ENCODE measurements at places on chromosomes 16 and 17.

DNA sequence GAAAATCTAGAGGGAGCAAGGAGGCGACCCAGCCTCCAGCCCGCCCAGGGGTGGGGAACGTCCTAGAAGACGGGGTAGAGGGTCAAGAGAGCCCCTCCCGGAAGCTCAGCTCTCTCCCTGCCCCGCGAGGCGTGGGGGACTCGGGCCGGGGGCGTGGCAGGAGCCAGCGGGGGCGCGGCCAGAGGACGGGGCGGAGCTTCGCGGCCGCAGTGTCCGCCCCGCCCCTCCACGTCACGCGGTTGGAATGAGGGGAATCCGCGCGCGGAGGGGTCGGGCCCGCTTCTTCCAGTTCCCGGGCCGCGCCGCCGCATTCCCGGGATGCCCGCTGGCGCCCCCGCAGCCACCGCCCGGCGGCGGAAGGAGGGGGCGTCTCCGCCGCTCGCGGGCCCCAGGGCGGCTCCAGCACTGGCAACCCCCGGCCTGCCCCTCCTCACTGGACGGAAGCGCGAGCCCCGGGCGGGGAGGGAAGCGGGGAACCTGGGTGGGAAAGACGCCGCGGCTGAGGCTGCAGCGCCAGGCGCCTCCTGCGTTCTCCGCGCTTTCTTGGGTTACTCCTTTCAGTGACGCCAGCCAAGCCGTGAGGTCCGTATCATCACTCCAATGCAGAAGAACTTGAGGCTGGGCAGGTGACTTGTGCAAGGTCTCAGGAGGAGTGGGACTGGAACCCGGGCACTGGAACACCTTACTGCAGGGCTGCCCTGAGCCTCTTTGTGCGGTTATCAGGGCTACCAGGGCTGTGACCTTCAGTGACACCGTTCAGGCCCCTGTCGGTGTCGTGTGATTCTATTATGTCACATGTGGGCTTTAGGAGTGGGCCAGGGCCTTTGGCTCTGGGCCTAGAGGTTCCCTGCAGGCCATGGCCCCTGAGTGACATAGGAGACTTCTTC is 4.3 kb downstream of the MYO1C start:
- DNase-seq = peak; percentile 87

DNA sequence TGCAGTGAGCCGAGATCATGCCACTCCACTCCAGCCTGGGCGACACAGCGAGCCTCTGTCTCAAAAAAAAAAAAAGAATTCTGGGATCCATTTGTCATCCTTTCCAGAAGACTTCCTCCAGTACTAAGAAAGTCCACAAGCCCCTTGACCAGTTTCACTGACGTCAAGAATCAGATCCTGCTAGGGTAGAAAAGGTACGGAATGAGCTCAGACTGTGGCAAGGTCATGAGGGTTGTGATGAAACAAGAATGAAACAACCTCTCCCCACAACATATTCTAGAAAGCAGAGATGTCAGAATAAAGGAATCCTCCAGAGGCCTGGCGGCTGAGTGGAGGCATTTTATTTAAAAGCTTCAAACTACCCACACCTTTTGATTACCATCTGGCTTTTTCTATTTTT is 29.9 kb downstream of the TRAF4 start:
- DNase-seq = peak; percentile 30

DNA sequence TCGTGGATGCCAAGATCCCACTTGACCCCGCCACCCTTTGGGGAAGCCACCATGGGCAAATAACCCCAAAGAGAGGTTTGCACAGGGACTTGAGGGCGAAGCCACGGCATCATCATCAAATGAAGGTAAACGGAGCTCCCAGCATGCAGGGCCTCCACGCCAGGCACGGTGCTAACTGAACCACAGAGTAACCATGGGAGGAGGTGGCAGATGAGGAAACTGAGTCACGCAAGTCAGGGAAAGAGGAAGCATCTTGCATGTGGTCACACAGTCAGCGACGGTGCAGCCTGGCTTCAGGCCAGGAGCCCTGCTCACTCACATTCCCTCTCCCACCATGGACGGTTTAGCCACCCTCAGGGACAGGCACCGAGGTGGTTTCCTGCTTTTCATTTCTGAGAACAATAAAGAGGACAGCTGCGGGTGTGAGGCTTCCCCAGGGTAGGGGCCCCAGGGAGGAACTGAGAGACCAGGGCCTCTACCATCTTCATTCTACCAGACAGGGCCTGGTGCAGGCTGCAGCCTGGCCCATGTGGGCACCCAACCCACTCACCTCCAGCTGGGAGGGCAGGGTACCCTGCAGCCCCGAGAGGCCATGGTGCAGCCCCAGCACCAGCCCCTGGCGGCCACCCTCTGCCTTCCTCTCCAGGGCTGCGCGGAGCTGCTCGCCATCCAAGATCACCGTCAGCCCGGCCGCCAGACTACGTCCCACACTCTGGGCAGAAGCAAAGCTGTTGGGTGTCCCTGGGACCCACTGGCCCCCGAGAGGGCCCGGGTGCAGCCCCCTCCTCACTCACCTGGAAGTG is 78.3 kb downstream of the RMI2 start:
- no peak for DNase-seq

- no peak for DNase-seq
Observed at GRCh38 chr16:27921134-27921533, 142.4 kb downstream of the GSG1L start.

GRCh38 chr17:66859353-66859752 is 24.4 kb downstream of the CACNG5 start:
- no peak for DNase-seq

DNA sequence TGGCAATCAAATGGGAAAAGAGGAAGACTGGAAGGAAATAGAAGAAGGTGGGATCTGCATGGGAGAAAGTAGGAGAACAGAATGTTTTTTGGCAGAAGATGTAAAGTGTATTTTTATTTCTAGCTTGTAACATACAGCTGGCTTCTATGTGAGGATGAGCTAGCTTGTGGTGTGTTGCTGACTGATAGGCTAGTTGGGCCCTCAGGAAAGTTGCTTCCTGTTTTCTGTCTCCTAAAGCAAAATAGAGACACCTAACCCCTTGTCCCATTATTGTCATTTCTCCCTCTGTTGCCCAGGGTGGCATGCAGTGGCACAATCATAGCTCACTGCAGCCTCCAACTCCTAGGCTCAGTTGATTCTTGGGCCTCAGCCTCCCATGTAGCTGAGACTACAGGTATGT is 15.9 kb downstream of the TNRC6A start:
- no peak for DNase-seq

DNA sequence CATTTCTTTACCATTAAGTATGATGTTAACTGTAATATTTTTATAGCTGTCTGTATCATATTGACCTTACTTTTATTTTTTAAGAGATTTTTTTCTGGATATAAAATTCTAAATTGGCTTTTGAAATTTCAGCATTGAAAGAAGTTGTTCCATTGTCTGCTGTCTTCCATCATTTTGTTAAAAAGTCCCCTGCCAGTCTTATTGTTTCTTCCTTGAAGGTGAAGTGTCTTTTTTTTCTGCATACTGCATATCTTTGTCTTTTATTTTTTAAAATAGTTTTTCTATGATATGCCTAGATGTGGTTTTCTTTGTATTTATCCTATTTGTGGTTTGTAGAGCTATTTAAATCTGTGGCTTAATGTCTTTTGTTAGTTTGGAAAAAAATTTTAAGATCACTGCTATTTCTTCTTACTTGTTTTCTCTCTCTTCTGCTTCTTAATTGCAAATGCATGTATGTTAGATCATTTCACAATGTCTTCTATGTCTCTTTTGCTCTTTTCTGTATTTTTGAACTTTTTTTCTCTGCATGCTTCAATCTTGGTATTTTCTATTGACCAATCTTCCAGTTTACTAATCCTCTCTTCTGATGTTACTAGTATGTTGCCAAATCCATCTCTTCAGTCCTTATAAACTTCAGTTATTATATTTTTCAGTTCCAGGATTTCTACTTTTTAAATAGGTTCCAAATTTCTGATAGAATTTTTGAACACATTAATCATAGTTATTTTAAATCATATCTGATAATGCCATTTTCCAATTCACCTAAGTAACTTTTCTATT is 20.2 kb downstream of the IL21R start:
- peak; percentile 35 for DNase-seq

- no peak for DNase-seq
Observed at GRCh38 chr16:87259431-87259830, 57.8 kb downstream of the C16orf95 start.

GRCh38 chr17:5975661-5976060 is 94.5 kb upstream of the WSCD1 start:
- DNase-seq = no peak

- no peak for DNase-seq
Observed at GRCh38 chr17:2898255-2898926, 102.2 kb downstream of the RAP1GAP2 start.

GRCh38 chr17:45408611-45409421 is 23.9 kb downstream of the ARHGAP27 start:
- DNase-seq = peak; percentile 9

DNA sequence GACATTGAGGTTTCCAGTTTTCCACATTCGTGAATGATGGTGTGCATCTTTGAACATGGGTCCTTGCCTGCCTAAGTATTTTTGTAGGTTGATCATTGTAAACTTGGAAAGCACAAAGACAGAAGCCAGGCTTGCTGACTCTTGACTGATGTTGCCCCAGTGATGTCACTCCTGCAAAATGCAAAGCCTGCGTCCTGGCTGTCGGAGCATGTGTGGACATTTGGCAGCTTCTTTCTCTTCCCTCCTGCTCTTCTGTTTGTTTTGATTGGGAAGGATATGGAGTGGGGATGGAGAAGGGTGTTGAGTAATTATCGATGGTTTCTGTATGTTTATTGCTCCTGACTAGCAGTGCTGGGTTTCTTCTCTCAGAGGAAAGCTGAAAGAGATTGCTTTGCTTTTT is 3.2 kb downstream of the NDE1 start:
- peak; percentile 86 for DNase-seq

- DNase-seq = peak; percentile 86
Observed at GRCh38 chr17:80254396-80255251, 6.0 kb upstream of the RNF213 start.

GRCh38 chr17:77861981-77862645 is 96.4 kb upstream of the TNRC6C start:
- no peak for DNase-seq

GRCh38 chr17:31321966-31322365 is 544 bp upstream of the EVI2A start:
- DNase-seq = no peak

DNA sequence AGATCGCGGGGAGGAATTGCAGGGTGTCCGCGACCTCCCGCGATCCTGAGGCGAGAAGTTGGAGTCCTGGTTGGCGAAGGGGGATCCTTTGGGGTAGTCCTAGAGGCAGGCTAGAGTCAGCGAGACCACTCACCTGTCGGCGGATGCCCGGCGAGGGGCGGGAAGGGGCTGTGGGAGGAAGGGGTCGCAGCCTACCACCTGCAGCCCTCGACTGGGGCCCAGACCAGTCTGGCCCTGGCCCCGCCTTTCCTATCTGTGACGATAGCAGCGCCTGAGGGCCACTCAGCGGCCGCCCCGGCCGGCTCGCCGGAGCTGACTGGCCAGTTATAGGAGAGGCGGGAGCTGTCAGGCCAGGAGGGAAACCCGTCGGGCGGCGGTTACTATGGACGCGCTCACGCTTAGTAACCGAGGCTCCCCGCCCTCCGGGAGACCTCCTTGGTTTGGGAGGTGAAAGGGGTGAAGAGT is at the start of gene TEKT3:
Gene TEKT3 (minus strand): TSS at position 213 of the 465 bp plus-strand sequence. CDS start 10,012 bp downstream, outside the sequence.
- DNase-seq = peak; percentile 82

- no peak for DNase-seq
Observed at GRCh38 chr16:57355898-57356414, 2.6 kb upstream of the CCL22 start.

- peak; percentile 100 for DNase-seq
Observed at GRCh38 chr17:59786536-59787319, 79.3 kb downstream of the VMP1 start.

- DNase-seq = peak; percentile 14
Observed at GRCh38 chr17:80482555-80483308, 6.3 kb upstream of the NPTX1 start.

- no peak for DNase-seq
Observed at GRCh38 chr17:539766-540165, 174.9 kb downstream of the VPS53 start.

DNA sequence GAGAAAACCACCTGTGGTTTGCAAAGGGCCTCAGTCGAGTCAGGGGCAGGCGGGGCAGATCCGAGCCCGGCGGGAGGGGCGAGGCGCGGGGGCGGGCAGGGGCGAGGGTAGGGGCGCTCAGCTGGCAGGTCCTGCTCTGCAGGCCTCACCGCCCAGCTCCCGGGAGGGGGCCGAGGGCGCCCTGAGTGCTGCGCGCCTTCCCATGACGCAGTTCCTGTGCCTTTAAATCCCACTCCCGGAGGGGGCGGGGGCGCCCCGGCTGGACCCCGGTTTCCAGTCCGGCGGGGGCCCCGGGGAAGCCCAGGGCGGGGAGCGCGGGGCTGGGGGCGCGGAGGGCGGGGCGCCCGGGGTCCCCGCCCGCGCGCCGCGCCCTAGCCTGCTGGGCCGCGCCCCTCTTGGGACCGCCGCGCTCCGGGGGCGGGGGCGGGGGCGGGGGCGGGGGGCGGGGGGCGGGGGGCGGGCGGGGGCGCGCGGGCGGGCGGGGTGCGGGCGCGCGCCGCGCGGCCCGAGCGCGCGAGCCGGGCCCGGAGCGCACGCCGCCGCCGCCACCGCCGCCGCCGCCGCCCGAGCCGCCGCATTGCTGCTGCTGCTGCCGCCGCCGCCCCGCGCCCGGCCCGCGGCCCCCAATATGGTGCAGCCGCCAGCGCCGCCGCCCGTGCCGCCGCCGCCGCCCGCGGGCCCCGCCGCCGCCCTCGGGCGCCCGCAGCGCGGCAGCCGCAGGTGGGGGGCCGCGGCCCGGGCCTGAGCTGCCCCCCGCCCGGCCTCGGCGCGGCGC is at the start of gene JPH3:
Gene JPH3 (plus strand): TSS at position 508 of the 775 bp plus-strand sequence. CDS start 639 bp downstream, outside the sequence.
- DNase-seq = no peak

DNA sequence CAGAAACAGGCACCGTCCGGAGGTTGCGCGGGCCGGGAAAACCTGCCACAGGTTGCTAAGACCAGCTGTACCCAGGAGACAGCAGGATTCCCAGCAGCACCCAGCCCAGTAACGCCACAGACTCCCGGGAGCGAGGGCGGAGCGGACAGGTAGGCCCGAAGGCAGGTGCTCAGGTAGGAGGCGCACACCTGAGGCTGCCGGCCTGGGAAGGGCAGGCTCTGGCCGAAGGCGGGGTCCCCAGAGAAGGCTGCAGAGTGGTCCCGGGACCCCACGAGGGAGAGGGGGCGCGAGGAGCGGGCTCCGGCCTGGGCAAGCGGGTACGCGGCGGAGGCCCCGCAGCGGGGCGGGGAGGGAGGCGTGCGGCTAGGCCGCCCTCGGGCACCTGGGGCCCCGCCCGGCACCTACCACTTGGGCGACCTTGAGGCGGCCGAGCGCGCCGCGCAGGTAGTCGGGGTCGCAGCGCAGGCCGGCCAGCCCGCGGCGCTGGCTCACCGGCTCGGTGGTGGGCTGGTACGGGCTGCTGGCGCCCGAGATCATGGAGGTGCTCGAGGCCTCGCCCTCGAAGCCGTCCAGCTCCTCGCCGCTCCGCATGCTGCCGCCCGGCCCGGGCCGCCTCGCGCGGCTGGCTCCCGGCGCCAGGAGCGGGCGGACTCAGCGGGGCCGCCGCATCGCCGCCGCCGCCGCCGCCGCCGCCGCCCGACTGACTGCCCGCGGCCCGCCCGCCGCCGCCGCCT is 441 bp downstream of the CMTM4 start:
- no peak for DNase-seq

GRCh38 chr17:56440419-56440818 is 153.1 kb upstream of the NOG start:
- peak; percentile 1 for DNase-seq
